ENCODE measurements at places on chromosomes 7 and 10.

DNA sequence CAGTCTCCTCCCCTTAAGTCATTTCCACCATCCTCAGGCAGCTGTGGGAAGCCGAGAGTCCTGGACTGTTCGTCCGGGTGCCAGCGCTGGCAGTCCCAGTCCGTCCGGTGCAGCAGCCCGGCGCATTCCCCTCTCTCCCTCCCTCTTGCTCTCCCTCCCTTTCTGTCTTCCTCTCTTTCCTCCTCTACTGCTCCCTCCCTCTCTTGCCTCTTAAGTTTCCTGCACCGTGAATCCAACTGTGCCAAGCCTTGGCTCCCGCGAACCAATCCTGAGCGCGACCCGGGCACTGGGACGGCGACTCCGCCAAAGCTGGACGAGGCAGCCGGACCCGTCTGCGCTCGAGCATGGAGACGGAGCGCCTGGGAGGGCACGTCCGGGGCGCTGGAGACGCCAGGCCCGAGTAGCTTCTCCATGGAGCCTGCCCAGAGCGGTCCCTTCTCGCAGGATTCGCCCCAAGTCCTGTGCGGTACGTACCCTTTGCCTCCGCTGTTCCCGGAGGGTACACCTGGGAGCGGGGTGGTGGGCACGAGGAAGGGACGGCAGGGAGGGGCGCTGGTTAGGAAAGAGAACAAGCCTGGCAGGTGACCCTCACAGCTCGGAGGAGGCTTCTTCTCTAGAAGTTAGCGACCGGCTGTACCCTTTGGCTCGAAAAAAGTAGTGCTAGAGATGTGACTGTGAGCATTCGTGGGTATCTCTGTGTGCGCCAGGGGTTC lies 1.0 kb downstream of the NXPH1 start:
- no peak for DNase-seq

GRCh38 chr7:26580711-26581110 lies 283.7 kb downstream of the SKAP2 start:
- no peak for DNase-seq

DNA sequence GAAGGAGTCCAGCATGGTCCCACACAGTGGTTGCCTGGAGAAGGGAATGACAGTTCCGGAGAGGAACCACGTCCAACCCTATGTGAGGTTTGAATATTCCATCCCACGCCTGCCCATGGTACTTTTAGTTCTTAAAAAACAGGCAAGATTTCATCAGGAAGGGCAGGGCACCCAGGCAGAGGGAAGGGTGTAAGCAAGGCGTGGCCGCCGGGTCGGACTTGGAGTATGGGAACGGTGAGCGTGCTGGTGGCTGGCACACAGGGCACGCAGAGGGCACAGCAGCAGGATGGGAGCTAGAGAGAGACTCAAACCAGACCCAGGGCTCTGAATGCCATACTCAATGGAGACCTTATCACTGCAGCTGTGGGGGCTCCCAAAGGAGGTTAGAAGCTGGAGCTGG lies 34.3 kb downstream of the FAM53B start:
- no peak for DNase-seq

DNA sequence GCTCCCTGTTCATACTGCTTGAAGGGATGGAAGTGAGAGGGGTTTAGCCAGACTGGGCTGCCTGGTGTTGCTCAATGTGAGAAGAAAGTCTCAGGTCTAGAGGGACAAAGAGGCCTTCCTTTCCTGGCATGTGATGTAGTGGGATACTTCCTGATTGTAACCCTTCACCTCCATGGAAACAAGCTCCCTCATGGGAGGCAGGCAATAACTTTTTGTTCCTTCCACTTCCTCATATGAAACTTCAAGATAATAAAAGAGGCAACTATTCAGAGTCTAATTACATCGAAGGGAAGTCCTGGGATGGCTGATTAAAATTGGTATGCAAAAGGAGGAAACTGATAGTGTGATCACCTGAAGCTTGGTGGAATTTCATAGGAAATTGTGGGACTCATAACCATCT lies 84.1 kb upstream of the ETV1 start:
- no peak for DNase-seq

DNA sequence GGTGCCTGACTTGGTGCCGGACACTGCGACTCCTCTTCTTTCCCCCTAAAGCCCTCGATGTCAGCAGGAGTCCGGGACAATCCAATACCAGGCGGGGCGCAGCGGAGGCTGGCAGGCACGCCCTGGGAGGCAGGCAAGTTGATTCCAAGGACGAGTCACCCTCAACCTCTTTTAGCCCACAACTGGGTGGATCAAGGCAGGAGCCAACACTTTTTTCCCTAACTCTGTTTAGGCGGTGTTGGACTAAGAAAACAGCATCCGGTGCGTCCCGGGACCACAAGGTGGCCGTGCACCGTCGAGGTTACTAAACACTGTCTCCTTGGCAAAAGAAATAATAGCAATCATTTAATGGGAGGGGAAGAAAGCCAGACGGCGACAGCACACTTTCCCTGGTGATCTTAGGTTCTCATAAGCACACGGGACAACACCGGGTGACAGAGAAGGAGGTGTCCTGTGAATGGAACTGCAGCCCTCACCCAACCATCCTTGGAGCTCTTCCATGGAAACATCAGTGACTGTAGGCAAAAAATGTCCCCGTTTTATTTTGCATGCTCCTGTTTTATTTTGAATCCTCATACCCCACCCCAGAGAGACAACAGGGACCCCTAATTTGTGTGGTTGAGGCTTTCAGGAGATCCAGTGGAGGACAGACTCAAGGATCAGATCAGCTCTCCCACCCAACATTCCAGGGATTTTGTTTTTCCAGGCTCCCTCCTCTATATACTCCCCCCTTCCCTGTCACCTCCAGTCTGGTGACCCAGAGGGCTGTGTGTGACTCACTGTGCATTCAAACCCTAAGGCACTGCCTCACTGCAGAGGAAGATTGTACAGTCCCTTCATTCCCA lies 1.3 kb upstream of the CALCR start:
- no peak for DNase-seq

GRCh38 chr10:26503911-26504310 lies 65.8 kb downstream of the APBB1IP start:
- no peak for DNase-seq

GRCh38 chr7:43700646-43701499 lies 28.4 kb downstream of the COA1 start:
- no peak for DNase-seq

DNA sequence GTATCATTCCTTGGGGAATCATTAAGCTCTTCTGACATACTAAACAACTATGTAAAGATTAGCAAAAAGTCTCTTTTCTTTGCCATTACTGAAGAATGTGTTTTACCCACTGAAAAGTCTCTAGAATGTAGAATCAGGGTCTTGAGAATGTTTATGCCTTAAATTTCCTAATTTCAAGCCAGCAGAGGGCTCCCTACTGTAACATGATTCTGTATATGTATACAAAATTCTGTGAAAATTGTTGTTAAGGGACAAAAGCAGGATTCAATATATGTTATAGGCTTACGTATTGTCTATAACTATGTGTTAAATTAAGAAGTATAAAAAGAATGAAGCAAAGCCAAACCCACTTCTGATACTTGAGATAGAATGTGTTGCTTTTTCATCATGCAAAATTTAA lies 296.9 kb upstream of the DGKB start:
- DNase-seq = no peak

GRCh38 chr7:104106108-104106905 lies 101.5 kb downstream of the ORC5 start:
- DNase-seq = no peak

DNA sequence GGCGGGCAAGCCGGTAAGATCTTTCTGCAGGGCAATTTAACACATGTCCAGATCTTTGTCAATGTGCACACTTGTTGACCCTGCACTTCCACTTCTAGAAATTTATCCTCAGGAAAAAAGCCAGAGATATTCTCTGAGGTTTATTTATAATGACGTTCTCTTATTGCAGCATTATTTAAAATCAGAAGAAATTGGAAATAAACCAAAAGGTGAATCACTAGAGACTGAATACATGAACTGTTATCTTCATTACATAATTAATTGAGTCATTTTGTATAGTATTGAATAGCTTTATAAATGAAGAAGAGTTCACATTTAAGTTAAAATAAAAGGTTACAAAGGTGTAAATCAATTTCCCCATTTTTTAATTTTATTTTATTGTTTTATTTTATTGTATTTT lies 16.3 kb upstream of the SAR1A start:
- no peak for DNase-seq

DNA sequence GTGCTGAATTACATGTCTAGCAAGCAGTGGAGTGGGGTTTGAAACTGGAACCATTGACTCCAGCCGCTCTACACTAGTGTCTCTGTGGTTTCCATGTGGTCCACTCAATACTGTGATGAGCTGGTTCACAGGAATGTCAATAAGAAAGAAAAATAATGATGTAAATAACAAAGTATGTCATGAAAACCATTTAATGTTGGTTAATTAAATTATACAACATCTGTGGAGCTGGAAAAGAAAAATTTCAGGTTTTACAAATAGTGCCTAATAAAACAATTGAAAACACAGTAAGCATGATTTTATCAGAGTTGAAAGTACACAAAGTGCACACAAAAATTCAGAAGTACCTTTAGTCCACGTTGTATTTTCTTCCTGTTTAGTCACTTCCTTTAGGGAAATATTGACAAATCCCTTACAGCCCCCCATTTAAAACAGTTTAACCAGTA lies 28.7 kb upstream of the NAMPT start:
- no peak for DNase-seq

DNA sequence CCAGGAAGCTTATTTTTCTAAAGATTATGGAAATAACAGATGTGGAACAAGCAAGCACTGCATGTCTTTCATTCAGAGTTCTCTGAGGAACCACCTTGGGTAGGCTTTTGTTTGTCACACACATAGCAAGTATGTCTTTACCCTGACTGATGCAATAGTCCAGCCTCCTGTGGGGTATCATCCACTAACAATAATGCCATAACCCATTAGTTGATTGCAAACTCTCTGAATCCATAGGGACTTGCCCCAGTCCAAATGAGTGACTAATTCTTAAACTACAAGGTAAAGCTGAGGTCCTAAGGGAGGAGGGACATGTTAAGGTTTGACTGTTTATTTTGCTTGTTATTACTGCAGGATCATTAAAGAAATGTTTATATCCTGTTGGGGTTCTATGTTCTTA lies 151.4 kb upstream of the PRPS1L1 start:
- no peak for DNase-seq

DNA sequence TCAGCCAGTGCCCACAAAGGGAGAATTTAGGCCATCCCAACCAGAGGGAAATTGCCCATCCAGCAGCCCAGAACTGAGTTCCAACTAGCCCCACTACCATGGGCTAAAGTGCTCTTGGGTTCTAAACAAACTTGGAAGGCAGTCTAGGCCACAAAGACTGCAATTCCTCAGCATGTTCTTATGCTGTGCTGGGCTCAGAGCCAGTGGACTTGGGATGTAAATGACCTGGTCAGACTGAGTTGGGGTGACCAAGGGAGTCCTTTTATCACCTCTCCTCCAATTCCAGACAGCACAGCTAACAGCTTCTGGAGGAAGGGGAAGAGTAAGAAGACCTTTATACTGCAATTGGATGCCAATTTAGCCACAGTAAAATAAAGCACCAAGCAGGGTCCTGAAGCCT lies 607.2 kb upstream of the KCND2 start:
- no peak for DNase-seq

DNA sequence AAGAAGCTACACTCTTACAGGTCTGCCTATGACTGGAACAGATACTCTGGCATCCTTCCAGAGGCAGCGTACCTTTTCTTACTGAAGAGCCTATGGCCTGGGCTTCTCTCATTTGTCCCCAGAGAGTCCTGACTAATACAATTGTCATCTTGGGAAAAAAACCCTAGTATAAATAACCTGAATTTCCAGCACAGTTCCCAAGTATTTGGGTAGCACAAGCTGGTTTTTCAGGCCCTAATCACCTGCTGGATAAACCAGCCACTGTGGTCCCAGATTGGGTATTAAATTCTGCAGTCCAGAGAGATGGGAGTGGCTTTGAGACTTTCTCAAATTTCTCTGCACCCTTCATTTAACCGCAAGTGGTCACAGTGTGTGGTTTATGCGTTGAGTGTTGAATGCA lies 186.8 kb upstream of the NEBL start:
- no peak for DNase-seq

- DNase-seq = no peak
Measured at GRCh38 chr7:43568529-43568928, 14.4 kb upstream of the STK17A start.

DNA sequence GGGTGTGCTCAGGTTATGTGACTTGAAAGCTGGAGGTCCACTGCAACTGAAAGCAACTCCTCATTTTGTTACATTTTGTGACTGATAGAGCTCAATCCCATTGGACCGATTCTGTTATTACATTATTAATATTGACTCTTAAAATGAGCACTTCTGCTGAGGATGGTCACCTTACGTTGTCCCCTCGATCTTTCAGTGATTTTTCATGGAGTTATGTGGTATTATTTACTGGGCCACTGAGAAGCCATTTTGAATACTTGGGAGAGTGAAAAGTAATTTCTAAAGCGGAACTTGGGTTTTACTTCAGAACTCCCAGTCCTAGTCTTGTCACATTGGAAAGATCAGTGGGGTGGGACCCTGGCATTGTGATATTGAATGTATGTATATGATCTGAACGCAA lies 96.3 kb upstream of the FAM180A start:
- DNase-seq = no peak

DNA sequence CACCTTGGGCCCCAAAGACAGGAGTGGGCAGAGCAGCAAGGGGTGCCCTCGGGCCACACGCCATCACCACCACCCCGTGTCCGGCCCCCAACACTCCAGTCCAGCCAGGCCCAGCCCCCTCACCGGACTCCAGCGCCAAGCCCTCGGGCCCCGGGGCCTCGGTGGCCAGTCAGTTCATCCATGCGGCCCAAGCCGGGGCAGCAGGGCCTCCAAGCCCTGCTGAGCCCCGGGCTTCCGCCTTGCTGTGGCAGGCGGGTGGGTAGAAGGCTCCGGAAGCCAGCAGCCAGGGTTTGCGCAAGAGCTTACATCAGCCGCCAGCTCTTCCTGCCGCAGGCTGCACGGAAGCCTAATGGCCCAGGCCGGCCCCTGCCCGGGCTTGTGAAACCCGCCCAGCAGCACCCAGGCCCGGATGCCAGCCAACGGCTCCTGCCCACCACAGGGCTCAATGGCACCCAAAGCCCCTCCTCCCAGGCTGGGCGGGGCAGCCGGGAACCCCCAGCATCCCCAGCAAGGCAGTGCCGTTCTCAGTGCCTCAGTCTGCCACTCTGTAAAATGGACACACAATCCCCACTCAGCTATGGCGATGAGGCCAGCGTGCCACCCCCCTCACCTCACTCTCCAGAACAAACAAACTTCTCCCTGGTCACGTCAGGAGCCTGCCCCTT lies 26.5 kb downstream of the TNRC18 start:
- peak; percentile 72 for DNase-seq

DNA sequence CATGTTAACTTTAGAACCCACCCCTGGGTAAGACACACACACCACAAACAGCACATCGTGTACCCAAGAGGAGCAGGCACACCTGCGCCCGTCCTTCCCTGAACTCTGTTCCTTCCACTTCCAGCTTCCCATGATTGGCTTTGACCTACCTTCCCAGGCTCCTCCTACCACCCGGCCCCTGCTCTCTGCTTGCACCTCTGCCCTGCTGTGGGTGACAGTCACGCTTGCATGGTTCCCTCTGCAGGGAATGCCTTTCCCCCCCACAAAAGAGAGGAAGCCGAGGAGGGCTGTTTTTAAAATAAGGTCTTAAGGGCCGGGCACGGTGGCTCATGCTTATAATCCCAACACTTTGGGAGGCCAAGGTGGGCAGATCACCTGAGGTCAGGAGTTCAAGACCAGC lies 16.4 kb downstream of the SFXN4 start:
- no peak for DNase-seq

GRCh38 chr10:87973635-87974034 lies 110.2 kb downstream of the PTEN start:
- no peak for DNase-seq
